ENCODE measurements at places on chromosomes 12 and 14.

- no peak for DNase-seq
Observed at GRCh38 chr12:26848156-26848825, 15.3 kb upstream of the ITPR2 start.

DNA sequence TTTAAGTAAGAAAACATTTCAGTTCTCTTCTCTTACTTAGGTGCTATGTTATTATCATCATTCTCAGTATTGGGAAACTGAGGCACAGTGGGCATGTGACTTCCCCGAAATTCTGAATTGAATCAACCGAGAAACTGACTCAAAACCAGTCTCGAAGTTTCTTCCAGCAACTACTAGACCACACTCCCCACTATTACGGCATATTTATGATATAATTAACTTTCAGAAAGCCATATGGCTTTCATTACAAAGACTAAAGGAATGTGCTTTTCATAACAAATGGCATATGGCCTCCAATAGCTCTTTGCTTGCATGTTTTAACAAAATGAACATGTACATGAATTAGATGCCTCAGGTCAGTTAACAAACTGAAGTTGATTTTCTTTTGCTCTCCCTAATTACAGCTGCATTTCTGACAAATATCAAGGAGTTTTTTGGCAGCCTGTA, 182.9 kb upstream of the SLC38A2 start:
- peak; percentile 73 for DNase-seq

DNA sequence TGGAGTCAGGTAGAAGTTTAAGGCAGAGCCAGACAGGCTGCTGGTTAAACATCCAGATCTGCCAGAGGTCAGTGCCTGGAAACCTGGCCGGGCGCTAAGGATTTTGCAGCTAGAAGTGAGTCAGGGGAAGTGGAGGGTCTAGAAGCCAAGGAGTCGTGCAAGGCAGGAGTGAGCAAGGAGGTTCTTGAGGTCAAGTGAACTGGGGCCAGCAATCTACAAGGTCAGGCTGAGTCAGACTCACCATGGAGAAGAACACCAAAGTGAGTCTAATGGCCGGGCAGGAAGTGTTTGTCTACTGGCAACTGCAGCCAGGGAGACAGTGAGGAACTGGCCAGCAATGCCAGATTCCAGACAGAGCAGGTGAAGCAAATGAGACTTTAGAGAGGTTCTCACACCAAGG, 628.2 kb downstream of the ETNK1 start:
- no peak for DNase-seq

DNA sequence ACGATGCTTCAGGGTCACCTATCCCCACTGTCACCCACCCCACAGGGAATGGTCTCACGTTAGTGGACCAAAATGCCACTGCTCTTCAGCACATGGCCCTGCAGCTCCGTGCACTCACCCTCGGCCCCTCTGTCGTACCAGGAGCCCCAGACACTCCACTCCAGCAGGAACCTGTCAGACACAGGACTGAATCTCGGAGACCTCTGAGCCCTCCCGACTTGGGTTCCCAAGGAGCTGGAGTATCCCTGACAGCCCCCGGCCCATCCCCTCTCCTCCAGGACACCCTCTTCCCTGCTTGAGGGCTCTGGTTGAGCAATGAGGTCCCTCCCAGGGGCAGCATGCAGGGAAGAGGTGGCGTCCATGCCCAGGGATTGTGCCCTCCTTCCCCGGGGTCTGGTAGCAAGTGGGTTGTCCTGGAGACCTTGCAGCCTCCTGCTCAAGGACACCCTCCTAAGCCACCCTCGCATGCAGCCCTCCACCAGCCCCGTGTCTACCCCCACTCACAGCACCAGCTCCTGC, 20.4 kb upstream of the LRTM2 start:
- DNase-seq, result no peak

- DNase-seq, result no peak
Observed at GRCh38 chr14:65174783-65175182, 72.5 kb upstream of the MAX start.

DNA sequence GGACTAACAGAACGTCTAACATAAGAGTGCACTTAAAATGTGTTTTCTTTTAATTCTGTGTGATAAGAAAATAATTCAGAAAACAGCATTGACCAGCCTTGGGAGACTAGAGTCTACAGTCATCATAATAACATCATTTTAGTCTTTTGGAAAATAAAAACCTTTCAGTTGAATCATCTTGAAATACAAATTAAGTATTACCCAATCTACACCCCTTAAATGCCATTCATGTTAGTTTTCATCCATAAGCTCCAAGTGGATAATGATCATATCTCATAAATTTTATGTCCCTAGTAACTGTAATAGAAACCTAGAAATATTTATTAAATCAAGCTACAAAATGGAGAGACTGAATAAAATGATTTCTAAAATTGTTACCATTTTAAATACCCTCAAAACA, 32.4 kb downstream of the EPS8 start:
- no peak for DNase-seq

DNA sequence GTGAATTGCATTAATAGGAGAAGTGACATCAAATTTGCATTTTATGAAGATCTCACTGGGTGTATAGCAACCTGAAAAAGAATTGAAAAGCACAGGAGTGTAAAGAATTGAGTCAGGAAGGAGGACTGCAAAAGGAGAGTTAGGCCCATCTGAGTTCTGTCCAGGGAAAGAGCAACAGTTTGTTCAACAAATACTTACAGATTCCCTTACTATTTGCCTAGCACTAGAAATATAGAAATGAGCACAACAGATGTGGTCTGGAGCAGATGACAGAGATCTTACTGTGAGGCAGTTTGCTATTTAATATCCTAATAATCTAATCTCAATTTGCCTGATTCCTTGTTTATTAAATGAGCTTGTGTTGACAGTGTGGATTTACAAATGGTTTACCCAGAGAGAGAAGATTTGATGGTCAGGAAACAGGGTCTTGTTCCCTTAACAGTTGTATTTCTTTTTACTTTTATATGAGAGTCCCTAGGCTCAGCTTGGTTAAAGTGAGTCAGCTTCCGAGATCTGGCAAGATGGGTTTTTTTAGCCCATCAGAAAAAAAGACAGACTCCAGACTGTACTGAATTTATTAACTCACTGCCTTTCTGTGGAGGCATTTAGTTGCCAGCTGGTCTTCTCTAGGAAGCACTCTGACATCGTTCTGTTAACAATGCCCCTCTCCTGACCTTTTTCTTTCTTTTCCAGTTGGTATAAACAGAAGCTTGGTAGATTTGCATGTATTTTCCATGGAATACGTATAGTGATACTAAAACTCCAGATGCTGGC, 229.7 kb downstream of the TTC6 start:
- DNase-seq, result peak; percentile 2

DNA sequence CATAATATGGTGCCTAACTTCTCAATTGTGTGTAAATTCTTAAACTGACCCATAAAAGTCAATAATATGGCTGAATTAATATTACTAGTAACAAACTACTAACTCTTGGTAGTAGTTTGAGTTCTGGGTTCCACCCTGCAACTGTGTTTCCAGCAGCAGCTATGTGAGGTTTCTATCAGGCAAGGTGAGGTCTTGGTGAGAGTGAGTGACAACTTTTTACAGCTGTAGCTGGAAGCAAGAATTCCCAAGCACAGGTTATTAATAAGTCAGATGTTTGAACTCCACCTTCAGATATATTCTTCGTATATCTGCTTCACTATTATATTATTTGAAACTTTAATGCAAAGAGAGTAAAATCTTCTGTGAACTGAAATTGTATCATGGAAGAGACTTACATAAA, 43.8 kb downstream of the MAP4K5 start:
- no peak for DNase-seq

GRCh38 chr12:41476499-41477439, 288.6 kb downstream of the PDZRN4 start:
- no peak for DNase-seq

GRCh38 chr12:113244047-113244460, 22.8 kb downstream of the TPCN1 start:
- DNase-seq, result no peak

GRCh38 chr12:64781280-64782190, 22.3 kb upstream of the GNS start:
- DNase-seq, result peak; percentile 22

DNA sequence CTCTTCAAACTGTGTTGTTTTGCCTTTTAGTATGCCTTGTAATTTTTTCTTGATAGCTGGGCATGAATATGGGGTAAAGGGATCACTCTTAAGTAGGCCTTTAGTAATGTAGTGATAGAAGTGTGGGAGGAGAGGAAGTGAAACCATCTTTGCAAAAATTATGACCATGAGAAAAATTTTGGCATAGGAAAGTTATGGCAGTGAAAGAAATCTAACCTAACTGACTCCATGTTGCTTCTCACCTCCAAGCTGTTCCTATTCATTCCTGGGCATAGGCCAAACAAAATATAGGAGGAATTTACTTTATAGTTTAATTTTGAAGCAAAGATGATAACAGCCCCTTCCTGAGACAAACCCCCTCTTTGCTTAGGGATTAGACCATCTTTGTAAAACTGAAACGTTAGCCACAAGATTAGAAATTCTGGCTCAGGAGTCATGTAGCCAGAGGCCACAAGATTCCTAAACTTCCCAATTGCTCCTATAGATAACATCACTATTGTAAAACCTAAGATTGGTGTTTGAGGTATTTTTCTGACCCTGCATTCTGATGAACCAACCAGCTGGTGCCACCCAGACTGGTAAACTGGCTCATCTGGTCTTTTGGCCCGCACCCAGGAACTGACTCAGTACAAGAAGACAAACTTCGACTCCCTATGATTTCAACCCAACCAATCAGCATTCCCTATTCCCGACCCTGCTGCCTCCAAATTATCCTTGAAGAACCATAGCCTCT, 45.8 kb downstream of the CRADD start:
- DNase-seq, result no peak

GRCh38 chr12:20865873-20866272, 55.4 kb downstream of the SLCO1B3 start:
- DNase-seq, result no peak

DNA sequence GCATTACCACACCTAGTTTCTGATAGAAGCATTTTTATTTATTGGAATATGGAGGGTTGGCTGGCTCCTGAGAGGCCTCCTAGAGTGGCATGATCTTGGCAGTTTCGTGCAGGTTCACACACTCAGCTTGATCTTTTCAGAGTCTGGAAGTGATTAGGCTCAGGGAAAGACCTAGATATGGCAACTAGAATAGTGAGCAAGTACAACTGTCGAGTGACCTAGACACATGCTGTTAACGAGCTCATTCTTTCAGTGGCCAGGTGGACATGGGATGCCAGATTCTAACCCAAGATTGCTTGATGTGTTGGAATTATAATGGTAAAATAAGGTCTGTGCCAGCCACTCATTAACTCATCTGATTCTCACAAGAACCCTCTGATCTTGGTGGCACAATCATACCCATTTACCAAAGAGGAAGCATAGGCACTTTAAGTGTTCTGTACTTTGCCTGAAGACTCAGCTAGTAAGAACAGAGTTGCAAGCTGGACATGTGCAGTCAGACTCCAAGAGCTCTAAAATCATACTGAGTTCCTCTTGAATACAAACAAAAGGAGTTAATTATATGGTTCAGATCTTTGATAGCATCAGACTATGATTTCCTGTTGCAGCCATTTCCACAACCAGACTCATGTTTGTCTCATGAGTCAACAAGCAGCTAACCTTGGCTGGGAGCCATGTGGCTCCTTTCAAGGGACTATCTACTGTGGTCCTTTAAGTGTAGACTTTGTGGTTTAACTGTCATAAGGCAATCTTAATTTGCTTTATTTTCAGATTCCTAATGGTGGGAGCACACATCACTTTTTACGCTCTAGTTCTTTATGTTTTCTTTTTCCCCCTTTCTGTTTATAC, 144.2 kb downstream of the PLEKHA5 start:
- DNase-seq, result peak; percentile 97

GRCh38 chr12:102480406-102480805, at the start of gene IGF1:
Gene IGF1, minus strand, starts transcription at chr12:102480563. Its CDS starts 182 bp downstream, at chr12:102480381.
- DNase-seq, result peak; percentile 6

DNA sequence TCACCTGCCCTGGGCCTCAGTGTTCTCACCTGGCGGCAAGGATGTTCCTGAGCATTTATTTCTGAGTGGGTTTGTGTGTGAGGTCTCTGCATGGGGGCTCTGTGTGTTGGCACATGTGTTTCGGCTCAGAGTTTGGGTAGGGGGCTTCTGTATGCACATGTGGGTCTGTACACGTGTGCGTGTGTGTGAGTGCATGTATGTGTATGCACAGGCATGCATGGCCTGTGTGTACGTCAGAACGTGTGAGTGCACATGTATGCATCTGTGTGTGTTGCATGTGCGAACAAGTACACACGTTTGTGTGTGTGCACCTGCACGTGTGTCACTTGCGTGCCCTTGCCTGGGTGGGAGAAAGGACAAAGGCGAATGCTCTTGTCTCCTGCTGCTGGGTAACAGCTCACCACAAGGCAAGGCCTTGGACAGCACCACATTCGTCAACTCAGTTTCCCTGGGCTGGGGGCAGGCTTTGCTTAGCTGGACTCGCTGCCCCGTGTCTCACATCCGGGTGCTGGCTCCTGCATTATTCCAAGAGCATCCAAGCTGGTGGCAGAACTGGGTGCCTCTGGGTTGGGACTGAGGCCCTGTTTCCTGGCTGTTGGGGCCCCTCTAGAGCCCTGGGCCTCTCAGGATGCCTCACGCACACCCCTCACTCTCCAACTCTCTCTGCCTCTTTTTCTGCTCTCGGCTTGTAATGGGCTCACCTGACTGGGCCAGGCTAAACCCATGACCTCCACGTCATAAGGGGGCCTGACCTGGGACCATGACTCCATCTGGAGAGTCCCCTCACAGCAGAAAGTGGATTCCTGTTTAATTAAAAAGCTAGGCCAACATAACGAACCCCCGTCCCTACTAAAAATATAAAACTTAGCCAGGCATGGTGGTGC, 153.6 kb upstream of the C14orf180 start:
- no peak for DNase-seq

DNA sequence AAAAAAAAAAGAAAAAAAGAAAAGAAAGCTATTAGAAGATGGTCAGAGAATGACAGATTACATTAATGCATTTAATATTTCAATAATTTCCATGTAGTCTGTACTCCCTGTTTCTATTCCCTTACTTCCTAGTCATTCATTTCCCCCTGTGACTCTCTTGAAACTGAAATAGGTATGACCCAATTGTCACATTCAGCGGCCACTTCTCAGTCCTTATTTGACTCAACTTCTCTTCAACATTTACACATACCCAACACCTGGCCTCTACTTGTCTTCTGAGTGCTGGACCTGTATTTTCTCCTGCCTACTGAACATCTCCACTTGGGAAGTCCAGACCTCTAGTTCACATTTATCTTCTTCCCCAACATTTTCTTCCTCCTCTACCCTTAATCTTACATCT, 7.2 kb downstream of the EEA1 start:
- no peak for DNase-seq

- no peak for DNase-seq
Observed at GRCh38 chr14:75860561-75861160, 121.1 kb downstream of the TGFB3 start.

DNA sequence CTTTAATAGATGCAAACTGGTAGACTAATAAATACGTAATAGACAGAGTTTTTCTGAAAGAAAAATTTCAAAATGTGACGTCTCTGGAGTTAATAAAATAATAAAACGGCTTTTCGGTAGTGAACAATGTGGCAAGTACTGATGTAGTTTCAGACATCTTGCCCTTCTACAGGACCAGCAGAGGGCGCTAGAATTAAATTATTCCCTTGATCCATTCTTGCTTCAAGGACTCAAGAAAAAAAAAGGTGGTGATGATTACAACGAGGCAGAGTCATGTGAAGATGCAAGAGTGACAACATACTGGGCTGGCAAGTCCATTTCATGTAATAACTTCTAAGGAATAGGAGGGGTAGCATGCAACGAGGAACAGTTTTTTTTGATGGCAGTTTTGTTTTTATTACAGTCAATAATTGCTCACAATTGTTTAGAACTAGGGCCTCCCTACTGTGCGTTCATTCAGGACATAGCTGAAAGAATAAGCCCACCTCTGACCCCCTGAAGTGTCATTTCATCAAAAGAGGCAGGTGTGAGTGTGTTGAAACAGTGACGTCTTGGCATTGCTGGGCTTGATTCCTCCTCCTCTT, 101.0 kb upstream of the GZMB start:
- DNase-seq, result peak; percentile 50

Measured in astrocyte of the cerebellum (primary cell).